ENCODE measurements at places on chromosomes 16 and 17.

GRCh38 chr16:3023415-3023668 is 400 bp downstream of the HCFC1R1 start:
- DNase-seq = peak; percentile 60
- peak overlapping the region; percentile 70 for H3K4me3 ChIP-seq
- H3K27ac ChIP-seq = peak overlapping the region; percentile 98
- peaks cover 15% of the 10 kb centered on the region for H3K4me1 ChIP-seq
- no peaks in the 10 kb centered on the region for H3K36me3 ChIP-seq
- H3K27me3 ChIP-seq = no peaks in the 10 kb centered on the region

- no peaks in the 10 kb centered on the region for H3K27me3 ChIP-seq
- DNase-seq = no peak
- H3K4me3 ChIP-seq = no peak overlapping the region
- no peaks in the 10 kb centered on the region for H3K36me3 ChIP-seq
- H3K4me1 ChIP-seq = peaks cover 14% of the 10 kb centered on the region
Measured at GRCh38 chr17:1174263-1174880, 5.4 kb downstream of the ABR start.

GRCh38 chr16:27515874-27516353 is 33.8 kb downstream of the GTF3C1 start:
- no peak for DNase-seq
- no peak overlapping the region for H3K4me3 ChIP-seq
- H3K4me1 ChIP-seq = no peaks in the 10 kb centered on the region
- no peak overlapping the region for H3K27ac ChIP-seq

DNA sequence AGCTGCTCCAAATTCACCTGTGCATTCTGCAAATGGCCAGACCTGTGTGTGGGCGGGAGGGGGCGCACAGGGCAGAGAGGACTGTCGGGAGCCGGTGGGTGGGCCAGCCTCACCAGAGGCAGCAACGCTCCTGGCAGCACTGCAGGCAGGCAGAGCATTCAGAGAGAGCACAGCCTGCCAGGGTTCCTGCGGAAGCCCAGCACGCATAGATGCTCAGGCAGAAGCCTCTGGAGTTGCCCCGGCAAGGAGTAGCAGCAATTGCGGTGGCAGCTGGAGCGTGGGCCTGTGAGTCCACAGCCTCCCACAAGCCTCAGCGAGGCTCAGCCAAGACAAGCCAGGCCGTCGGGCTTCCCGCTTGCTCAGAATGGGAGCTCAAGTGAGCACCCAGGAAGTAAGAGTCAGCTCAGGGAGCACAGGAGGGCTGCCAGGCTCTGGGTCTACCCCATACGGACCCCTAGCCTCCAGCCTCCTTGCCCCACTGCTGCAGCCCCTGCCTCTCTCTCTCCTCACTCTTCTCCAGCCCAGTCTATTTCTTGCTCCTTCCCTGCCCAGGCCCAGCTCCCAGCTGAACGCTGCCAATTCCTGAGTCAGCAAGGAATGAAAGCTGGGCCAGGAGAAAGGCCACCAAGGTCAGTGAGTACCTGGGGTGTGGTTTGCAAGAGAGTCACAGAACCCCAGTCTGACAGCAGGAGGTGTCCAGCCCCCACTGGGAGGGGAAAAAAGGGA is 9.6 kb downstream of the EMC6 start:
- no peaks in the 10 kb centered on the region for H3K36me3 ChIP-seq
- no peak overlapping the region for H3K4me3 ChIP-seq
- no peak overlapping the region for H3K27ac ChIP-seq
- H3K4me1 ChIP-seq = no peaks in the 10 kb centered on the region

- no peaks in the 10 kb centered on the region for H3K36me3 ChIP-seq
- no peak overlapping the region for H3K27ac ChIP-seq
- DNase-seq = no peak
- no peaks in the 10 kb centered on the region for H3K4me1 ChIP-seq
- no peaks in the 10 kb centered on the region for H3K27me3 ChIP-seq
Measured at GRCh38 chr16:76213860-76214259, 63.3 kb upstream of the CNTNAP4 start.

DNA sequence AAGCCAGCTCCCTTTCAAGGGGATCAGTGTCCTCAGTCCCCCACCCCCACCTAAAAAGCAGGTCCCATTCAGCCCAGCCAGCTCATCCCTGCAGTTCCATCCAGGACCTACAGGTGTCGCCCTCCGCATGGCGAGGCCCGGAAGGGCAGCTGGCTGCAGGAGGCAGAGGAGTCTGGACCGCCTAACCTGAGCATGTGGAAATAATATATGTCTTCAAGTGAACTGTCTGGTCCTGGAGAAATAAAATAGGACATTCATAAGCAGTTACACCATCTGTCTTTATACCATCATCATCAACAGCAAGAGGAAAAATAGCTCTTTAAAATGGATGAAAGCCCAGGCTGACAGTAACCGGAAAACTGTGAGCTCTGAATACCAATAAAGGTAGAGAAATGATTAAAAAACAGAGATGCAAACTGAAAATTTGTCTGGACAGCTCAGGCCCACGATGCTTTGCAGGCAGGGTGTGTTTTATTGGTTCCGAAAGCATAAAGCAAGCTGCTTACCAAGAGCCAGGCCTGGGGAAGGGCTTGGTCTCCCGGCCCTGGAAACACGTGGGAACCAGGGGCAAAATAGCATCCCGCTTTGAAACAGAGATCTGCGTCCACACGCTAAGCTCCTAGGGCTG is 215.2 kb downstream of the ZFHX3 start:
- DNase-seq = peak; percentile 64
- H3K36me3 ChIP-seq = no peaks in the 10 kb centered on the region
- H3K4me1 ChIP-seq = no peaks in the 10 kb centered on the region
- H3K27ac ChIP-seq = no peak overlapping the region

DNA sequence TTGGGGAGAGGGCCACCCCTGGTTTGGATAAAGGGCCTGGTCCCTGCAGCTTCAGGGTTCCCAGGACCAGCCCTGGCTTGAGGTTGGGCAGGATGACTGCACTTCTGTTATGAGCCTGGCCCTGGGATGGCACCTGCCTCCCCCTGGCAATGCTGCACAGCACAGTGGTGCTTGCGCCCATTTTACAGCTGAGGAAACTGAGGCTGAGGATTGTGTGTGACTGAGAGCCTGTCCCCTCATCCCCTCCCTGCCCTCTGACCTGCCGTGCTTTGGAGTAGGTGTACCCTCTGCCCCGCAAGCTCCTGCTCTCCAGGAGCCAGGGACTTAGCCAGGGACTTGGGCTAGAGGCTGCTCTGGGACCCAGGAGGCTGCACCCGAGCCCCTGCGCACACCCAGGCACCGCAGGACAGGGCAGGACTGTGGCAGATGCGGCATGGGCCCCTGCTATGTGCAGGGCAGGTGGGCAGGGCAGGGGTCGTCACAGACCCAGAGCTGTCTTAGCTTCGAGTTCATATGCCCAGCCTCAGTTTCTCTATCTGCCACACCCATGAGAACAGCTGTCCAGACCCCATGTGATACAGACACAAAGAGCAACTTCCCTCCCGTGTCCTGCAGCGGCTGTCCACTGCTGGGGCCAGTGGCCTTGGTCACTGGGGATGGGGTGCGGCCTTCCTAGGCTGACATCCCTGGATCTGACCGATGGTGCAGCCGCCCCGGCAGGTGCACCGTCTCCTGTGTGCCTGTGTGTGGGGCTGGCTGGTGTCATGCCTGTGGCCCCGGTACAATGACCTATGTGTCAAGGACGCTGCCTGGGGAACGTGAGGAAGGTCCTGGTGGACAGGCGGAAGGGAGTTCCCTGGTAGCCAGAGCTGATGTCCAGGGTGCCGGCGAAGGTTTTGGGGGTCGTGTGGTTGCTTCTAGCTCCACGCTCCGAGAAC is 36.6 kb downstream of the BAHCC1 start:
- peaks cover 31% of the 10 kb centered on the region for H3K4me1 ChIP-seq
- H3K27me3 ChIP-seq = no peaks in the 10 kb centered on the region
- no peak overlapping the region for H3K4me3 ChIP-seq
- no peak overlapping the region for H3K27ac ChIP-seq
- H3K36me3 ChIP-seq = no peaks in the 10 kb centered on the region

DNA sequence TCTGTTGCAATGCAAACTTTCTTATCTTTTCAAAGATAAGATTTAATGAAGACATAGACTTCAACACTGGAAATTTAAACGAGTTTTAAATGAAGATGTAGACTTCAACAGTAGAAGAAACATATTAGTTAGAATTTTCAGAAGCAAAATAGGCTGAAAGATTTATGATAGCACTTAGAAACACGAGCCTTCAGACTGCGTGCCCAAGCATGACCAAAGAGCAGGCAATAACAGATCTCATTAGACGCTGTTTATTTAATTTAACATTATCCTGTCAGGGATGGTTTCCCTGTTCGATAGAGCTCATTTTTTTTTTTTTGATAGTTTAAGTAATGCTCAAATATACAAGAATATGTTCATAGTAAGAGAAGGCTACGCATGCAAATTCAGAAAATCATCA is 604.7 kb upstream of the SOX9 start:
- no peak overlapping the region for H3K27ac ChIP-seq
- H3K36me3 ChIP-seq = no peaks in the 10 kb centered on the region
- H3K4me1 ChIP-seq = no peaks in the 10 kb centered on the region
- no peak for DNase-seq
- no peaks in the 10 kb centered on the region for H3K27me3 ChIP-seq

- no peak overlapping the region for H3K4me3 ChIP-seq
- H3K4me1 ChIP-seq = no peaks in the 10 kb centered on the region
- no peak overlapping the region for H3K27ac ChIP-seq
Measured at GRCh38 chr16:52548261-52549010, 1.5 kb upstream of the TOX3 start.

DNA sequence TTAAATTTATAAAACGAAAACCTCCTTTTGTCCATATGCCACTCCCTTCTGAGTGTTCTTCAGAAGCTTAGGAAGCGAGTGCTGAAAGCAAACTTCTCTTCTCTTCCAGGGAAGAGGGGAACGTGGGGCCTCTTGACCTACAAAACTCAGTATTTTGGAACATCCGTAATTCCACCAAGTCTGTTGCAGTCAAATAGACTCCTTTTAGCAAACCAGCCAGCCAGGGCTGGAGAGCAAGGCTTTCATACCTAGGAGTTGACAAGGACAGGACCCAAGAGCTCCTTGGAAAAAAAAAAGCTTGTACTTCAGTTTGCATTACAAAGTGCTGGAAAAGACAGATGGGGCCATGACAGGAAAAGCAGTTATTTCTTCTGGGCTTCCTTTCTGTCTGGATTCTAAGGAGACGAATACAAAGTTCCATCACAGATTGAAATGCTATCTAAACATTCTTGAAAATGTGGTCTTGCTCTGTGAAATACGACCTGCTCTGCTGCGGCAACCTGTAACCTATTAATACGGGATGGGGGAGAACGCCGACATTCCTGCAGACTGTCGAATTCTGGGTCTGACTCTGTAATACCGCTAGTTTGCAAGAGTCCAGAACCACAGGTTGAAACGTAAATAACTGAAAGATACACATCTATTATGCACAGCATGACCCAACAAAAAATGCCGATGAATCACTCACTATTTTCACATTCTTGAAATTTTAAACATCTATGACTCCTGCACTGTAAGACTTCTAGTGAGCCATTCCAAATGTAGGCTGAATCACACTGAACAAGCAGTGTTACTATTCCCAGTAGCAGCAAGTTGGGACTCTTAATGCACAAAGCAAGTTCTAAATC is 20.6 kb downstream of the VPS53 start:
- peaks cover 10% of the 10 kb centered on the region for H3K36me3 ChIP-seq
- H3K4me1 ChIP-seq = no peaks in the 10 kb centered on the region
- H3K4me3 ChIP-seq = no peak overlapping the region
- H3K27me3 ChIP-seq = no peaks in the 10 kb centered on the region
- DNase-seq = no peak
- H3K27ac ChIP-seq = no peak overlapping the region

- DNase-seq = no peak
- no peaks in the 10 kb centered on the region for H3K36me3 ChIP-seq
- H3K27ac ChIP-seq = no peak overlapping the region
- H3K27me3 ChIP-seq = no peaks in the 10 kb centered on the region
- no peak overlapping the region for H3K4me3 ChIP-seq
Measured at GRCh38 chr17:16425202-16425601, 9.8 kb downstream of the TRPV2 start.

DNA sequence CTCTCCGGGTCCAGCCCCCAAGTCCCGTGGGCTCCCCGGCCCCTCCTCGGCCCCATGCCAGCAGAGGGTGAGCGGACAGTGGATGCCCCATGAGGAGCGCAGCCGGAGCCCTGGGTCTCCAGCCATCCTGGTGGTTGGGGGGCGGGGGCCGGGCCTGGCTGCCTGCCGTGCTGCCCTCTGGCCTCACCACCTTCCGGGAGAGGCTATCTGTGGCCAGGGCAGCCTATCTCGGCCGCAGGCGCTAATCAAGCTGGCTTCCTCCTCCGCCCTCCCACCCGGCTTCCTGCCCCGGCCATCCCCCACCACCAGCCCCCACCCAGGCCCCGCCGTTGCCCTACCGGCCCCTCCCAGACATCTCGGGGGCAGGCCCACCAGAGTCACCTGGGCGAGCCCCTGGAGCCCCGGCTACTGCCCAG is 46.8 kb downstream of the ZFPM1 start:
- DNase-seq = no peak
- H3K27ac ChIP-seq = no peak overlapping the region
- H3K4me1 ChIP-seq = no peaks in the 10 kb centered on the region
- H3K4me3 ChIP-seq = no peak overlapping the region

GRCh38 chr16:87392821-87393679 is 914 bp downstream of the MAP1LC3B start:
- H3K4me3 ChIP-seq = peak overlapping the region; percentile 86
- no peaks in the 10 kb centered on the region for H3K36me3 ChIP-seq
- H3K27me3 ChIP-seq = no peaks in the 10 kb centered on the region
- peak overlapping the region; percentile 99 for H3K27ac ChIP-seq

DNA sequence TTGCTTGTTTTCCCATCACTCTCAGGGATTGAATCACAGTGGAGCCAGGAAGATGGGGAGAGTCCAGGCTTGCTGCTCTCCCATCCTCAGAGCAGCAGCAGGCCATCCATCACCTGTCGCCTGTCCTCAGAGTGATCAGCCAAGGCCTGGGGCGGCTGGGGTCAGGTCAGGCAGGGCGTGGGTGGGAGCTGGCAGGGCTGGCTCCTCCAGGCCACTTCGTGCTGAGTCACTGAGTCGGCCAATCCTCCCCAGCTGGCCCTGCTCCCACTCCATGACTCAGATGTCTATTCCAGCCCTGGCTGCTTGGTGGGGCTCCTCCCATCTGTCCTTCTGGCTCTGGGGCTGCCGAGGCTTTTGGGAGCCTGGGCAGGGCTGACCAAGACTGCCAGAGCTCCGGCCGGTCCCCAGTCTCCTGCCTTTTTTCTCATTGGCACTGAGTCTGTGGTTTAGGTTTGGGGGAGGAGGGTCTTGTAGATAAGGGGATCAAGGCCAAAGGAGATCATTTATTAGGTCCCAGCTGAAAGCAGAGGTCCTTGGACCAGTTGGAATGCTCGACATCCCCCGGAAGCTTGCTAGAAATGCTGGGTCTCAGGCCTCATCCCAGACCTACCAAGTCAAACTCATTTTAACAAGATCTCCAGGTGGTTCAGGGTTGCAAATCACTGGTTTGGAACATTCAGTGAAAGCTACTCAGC is 72.7 kb downstream of the ABCC1 start:
- no peaks in the 10 kb centered on the region for H3K36me3 ChIP-seq

GRCh38 chr17:48068491-48068961 is 20.4 kb downstream of the NFE2L1 start:
- DNase-seq = no peak
- H3K4me3 ChIP-seq = no peak overlapping the region
- H3K4me1 ChIP-seq = no peaks in the 10 kb centered on the region
- H3K27ac ChIP-seq = no peak overlapping the region
- H3K36me3 ChIP-seq = no peaks in the 10 kb centered on the region

GRCh38 chr17:83173914-83174361 is 94.5 kb downstream of the METRNL start:
- peak; percentile 13 for DNase-seq
- H3K27me3 ChIP-seq = no peaks in the 10 kb centered on the region
- no peak overlapping the region for H3K4me3 ChIP-seq
- H3K27ac ChIP-seq = no peak overlapping the region
- no peaks in the 10 kb centered on the region for H3K36me3 ChIP-seq

Data from breast epithelium (tissue), 4 donors.